ENCODE measurements at places on chromosomes 1 and 21. TPM values are rescaled to one million over a fixed set of nuclear protein-coding genes. Genes with fewer than 3 reads are reported as not detected.

DNA sequence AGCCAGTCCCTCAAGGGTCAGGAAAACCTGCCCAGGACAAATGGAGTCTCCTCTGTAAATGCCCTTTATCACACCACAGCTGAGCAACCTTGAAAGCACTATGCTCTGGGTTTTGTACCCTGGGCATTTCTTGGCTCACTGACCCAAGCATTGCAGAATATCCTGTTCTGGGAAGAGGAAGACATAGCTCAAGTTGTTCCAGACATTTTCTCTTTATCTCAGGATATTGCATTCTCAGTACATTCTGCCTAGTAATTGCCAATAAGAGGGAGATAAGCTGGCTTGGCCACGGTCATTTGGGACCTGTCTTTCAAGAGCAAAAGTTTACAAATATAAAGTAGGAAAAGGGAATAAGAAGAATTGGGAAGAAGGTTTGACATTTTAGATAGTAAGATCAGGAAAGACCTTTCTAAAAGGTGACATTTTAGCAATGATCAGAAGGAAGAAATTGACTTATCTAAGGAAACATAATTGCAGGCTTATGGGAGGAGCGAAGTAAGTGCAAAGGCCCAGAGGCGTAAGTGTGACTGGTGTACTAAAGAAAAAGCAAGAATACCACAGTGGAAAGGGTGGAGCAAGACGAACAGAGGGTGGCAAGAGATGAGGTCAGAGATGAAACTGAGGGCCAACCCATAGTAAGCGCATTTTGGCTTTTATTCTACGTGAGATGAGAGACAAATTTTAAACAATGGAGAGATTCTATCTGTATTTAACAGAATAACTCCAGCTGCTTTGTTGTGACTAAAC is 394.0 kb upstream of the CXADR start:
- DNase-seq: no peak

GRCh38 chr1:36741066-36741465 is 258.4 kb upstream of the CSF3R start:
- no peak for DNase-seq

The TMCO2 gene
- not detected for total RNA-seq

The CD84 gene
- total RNA-seq: 2.3 TPM

DNA sequence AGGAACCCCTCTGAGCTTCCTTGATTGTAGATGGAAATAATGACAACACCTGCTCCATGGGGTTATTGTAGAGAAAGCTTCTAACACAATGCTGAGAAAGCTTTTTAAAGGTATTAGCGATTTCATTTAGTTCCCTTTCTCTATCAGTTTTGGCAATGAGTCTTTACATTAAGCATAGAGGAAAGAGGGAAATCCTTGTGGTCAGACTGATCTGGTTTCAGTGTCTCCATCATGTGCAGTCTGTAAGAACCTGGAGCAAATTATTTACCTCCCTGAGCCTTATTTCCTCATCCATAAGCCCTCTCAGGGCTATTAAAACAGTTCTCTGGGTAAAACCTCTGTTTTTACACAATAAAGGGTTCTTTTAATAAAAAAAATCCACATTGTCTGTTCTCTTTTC is 87.5 kb downstream of the FGGY start:
- no peak for DNase-seq

DNA sequence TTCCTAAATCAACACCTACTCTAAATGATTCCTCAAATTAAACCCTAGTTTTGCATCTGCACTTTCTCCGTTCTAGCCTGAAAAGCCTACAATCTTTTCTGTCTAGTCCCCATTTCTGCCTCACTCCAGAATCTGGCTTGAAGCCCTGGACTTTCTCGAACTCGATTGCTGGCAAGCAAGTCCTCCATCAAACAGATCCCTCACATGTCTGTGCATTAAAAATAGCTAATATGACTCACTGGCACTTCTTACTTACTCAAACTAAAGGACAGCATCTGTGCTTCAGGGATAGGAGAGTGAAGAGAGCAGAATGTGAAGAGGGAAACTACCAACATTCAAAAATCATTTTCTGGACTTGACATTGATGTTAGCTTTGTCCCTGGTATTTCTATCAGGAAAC is 51.8 kb upstream of the CXADR start:
- no peak for DNase-seq

DNA sequence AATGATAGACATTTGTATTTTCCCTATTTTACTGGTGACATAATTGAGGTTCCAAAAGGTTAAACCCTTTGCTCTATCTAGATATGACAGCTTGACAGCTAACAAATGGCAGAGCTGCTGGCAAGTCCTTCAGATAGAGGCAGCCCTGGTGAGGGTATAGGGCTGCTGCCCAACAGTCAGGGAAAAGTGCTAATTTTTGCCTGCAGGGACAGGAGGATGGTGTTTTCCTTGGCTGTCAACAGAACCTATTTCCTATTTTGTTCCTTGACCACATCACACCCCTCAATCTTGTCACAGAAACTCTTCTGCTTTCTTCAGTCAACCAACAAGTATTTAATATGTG is 12.3 kb downstream of the GPA33 start:
- DNase-seq: no peak

GRCh38 chr21:29235714-29236197 is 63.0 kb upstream of the BACH1 start:
- no peak for DNase-seq

DNA sequence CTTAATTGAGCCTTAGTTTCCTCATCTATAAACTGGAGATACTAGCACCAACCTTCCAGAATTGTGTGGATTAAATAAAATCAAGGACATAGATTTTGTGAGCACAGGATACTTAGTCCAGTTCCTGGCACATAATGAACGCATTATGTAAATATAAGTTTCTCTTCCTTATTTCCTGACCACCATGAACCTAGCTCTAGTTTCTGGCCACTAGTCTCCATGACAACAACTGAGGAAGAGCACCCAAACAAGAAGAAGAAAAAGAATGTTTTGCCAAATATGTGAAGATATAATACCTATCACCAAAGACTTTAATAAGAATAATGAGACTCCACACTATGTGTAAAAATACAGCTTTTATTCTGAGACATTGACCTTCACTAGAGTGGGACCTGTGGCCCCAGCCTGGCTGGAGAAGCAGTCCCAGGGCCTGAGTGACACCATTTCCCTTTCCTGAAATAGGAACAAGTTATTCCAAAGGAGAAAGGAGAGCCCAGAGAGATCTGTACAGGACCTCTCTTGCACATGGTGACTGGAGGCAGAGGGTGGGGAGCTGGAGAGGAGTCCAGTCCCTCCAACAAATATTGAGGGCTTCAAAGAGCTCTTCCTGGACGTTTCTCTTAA is 940 bp upstream of the USF1 start:
- no peak for DNase-seq

DNA sequence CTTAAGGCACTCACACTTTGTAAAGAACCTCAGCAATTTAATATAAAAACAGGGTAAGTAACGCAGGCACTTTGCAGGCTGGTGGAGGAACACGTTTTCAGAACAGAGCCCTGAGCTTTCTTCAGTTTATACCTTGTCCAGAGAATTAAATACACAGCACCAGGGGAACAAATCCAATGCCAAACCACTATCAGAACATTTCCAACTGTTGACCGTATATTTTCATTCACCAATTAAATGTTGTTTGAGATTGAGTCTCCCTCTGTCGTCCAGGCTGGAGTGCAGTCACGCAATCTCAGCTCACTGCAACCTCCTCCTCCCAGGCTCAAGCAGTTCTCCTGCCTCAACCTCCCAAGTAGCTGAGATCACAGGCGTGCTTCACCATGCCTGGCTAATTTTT is 29.7 kb downstream of the CLSTN1 start:
- DNase-seq: no peak

DNA sequence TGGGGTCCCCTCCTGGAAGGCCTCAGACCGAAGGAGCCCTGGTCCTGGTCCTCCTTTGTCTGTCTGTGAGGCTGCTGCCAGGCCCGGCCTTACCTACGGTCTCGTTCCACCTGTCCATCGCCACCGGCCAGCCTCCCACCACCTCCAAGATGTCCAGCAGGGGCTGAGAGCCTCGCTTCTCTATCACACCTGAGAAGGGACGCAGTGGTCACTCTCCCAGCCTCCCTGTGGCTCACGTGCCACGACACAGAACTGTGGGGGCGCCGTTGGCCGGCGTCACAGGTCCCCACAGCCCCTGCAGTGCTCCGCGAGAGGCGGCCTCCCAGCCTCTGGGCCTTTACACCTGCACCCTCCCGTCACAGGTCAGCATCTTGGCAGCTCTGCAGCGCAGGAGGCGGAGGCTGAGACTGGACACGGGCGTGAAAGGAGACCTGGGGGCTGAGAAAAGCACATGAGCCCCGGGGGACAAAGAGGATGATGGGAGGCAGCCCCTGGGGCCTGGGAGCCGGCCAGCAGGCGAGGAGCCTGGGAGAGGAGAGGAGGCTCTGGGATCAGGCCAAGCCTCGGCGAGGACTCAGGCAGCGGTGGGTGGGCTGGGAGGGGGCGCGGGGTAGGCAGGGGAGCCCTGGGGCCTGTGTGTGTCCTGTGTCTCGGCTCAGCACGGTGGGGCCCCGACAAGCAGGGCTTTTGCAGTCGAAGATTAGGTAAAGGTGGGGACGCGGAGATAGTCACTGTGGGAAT is 20.5 kb downstream of the PRXL2B start:
- peak; percentile 2 for DNase-seq

DNA sequence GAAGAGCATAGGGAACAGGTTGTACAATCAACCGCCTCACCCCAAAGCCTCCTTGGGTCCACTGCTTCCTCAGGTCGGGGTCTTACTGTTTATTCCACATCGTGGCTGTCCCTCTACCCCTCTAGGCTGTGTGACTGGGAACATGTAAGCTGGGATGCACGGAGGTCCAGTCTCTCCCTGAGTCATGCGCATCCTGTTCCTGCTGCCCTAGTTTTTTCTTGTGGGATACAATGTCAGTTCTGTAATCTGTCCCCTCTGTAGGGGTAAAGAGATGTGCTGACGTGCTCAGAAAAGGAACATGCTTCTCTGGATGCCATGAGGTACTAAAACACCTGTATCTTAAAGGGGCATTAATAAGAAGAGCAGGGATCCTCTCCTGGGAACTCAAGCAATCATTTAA is 66.2 kb downstream of the SLC45A1 start:
- no peak for DNase-seq

- DNase-seq: peak; percentile 39
Observed at GRCh38 chr1:203367057-203367456, 16.1 kb upstream of the FMOD start.

The TEDDM1 gene
- not detected for total RNA-seq

DNA sequence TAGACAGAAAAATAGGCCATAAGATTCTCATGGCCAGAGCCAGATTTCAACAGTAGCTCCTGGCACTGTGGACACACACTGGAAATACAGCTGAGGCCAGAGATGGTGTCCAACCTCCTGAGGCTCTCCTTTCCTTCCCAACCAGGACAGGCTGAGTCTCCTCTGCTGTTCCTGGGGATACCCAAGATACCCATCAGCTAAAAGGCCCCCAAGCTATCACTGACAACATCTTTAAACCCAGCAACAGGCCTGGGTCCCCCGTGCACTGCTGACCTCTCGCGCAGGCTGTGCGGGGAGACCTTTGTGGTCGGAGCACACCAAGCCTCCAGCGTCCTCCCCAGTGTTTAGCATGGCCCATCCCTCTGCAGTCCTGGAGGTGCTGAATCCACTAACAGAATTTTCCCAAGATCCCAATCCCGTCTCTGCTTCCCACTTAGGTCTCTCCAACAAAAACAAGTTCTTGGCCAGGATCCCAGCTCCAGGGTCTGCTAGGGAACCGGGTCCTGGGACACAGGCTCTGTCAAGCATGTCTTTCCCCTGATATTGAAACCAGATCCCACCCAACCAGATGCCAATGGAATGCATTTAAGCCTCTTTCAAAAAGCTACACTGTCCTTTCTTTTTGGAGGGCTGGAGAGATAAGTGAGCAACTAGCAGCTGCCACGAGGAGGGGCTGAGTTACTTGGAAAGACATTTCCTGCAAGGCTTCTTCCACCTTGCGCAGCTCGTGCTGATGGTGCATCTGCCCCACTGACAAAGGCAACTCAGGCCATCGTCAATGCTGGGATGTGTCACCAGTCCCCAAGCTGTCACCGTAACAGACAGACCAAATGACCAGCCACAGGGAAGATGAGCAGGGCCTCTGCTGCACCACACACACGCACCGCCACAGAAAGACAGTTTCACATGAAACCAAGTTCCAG is 73.2 kb downstream of the BCAR3 start:
- no peak for DNase-seq

- no peak for DNase-seq
Observed at GRCh38 chr1:84297546-84298244, 3.8 kb upstream of the SAMD13 start.

DNA sequence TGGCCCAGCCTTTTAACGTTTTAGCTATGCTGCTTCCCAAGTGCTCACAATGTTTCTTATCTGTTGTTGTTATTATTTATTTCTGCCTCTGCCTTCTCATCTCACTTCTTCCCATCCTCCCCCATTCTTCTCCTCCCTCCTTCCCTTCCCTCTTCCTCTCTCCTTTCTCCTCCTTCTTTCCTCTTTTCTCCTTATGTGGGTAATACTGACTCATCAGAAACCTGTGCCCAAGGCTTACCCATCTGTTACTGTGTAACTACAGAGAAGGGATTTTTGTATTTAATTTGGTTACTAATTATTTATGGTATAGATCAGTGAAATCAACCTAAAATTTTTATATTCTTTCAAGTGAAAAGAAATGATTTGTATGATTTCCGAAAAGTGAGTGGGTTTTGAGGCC is 120.3 kb downstream of the KCNK2 start:
- DNase-seq: no peak

- DNase-seq: no peak
Observed at GRCh38 chr1:109959974-109960744, 24.4 kb upstream of the AHCYL1 start.

The ERRFI1 gene
- total RNA-seq: 59.9 TPM

The GNAT2 gene
- total RNA-seq: not detected

GRCh38 chr1:58209575-58209974 is 337.0 kb downstream of the OMA1 start:
- DNase-seq: no peak

The ZMYND12 gene
- 6.5 TPM for total RNA-seq

GRCh38 chr1:87165177-87165576 is 163.5 kb upstream of the LMO4 start:
- DNase-seq: no peak

GRCh38 chr1:52706941-52707926 is 9.1 kb upstream of the COA7 start:
- no peak for DNase-seq

The PRAMEF10 gene
- not detected for total RNA-seq

DNA sequence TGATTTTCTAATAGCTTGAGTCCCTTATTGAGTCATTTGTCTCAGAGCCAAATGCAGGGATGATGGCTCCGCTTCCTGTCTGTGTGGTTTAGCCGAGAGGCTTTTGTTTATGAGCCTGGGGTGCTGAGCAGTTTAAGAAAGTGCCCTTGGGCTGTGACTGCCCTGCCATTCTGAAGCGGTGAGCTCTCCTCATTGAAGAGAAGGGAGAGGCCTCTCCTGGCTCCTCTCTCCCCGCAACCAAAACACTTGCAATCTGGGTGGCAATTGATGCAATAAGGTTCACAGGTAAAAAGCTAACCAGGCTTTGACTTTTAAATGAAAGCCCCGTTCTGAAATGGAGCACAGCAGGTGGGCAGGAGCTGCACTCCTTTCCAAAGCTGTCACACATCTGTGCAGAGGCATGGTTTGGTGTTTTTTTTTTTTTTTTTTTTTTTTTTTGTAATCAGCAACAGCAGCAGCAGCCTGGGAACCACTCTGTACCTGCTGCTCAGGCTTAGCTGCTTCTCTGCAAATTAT is 403.7 kb downstream of the SIPA1L2 start:
- DNase-seq: peak; percentile 37

GRCh38 chr1:87805666-87806378 is 477.1 kb downstream of the LMO4 start:
- DNase-seq: peak; percentile 53

The FAM110D gene
- 9.5 TPM for total RNA-seq

The CDC7 gene
- 1.6 TPM for total RNA-seq
